CD4-positive, alpha-beta memory T cell (primary cell): ENCODE measurements at places on chromosomes 6 and 20. TPM values are rescaled to one million over a fixed set of nuclear protein-coding genes. Genes with fewer than 3 reads are reported as not detected.

DNA sequence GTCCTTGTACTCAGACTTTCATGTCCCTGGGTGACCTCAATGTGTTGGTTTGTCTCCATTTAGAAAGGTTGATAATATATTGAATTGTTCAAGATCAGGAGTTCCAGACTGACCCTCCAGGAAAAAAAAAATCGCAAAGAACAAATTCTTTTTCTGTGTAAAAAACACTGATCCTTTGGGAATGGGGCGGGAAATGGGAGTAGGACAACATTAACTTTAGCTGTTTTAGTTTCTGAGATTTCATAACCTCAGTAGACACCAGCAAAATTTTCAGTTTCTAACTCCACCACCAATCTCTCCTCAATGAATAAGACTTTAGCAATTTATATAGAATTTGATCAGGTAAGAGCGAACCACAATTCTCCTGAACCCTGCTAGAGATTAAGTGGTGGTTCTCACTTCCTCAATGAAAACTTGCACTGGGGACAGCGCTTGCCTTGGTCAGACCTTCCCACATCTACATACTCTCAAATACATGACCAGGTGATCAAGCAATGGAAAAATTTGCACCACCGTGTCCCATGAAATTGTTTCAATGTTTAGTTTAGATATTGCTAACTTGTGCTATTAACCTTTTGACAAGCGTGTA, 231.2 kb upstream of the PLN start:
- no peak overlapping the region for H3K4me3 ChIP-seq
- no peaks in the 10 kb centered on the region for H3K36me3 ChIP-seq
- no peak for DNase-seq
- H3K27me3 ChIP-seq = no peaks in the 10 kb centered on the region
- no peak overlapping the region for H3K27ac ChIP-seq
- no peaks in the 10 kb centered on the region for H3K4me1 ChIP-seq

- no peak overlapping the region for H3K27ac ChIP-seq
- H3K27me3 ChIP-seq = no peaks in the 10 kb centered on the region
- no peak for DNase-seq
- H3K4me3 ChIP-seq = no peak overlapping the region
- H3K36me3 ChIP-seq = no peaks in the 10 kb centered on the region
These were observed 78.3 kb downstream of the FOXO3 start for GRCh38 chr6:108638993-108639392.

DNA sequence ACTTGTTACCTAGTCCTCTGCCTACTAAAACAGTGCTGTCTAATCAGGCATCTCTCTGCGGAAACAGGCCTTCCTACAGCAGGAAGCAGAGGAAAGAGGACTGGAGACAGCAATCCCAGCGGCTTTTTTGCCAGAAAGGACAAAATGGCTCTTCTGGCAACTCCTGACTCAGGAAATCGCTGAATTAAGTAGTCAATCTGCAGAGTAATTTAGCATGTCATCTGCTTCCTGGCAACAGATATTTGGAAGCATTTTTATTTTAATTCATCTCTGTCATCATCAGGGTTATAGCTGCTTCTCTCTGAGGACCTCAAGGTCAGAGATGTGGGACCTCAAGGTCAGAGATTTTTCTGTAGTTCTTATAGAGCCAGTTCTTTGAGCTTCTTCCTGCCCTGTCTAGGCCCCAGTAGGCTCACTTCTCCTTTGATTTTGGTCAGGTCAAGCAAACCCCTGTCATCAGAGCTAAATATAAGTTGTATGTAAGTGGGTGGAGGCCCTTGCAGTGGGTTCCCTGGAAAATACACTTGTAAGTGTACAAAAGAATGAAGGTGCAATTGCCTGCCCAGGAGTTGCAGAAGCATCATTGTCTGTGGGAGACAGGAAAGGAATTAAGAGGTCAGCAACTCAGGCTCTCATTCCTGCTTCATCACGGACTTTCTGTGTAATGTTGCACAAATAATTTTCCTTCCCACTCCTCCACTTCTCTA, 229.4 kb downstream of the ALDH8A1 start:
- no peaks in the 10 kb centered on the region for H3K4me1 ChIP-seq
- no peak overlapping the region for H3K4me3 ChIP-seq
- H3K36me3 ChIP-seq = no peaks in the 10 kb centered on the region
- no peak overlapping the region for H3K27ac ChIP-seq
- H3K27me3 ChIP-seq = no peaks in the 10 kb centered on the region
- DNase-seq = no peak

Gene CTCFL
- not detected for total RNA-seq

- no peak for DNase-seq
- no peak overlapping the region for H3K4me3 ChIP-seq
- H3K27me3 ChIP-seq = no peaks in the 10 kb centered on the region
- H3K27ac ChIP-seq = no peak overlapping the region
These were observed 203.9 kb upstream of the RAB32 start for GRCh38 chr6:146339716-146340115.

Gene CST5
- total RNA-seq = not detected

DNA sequence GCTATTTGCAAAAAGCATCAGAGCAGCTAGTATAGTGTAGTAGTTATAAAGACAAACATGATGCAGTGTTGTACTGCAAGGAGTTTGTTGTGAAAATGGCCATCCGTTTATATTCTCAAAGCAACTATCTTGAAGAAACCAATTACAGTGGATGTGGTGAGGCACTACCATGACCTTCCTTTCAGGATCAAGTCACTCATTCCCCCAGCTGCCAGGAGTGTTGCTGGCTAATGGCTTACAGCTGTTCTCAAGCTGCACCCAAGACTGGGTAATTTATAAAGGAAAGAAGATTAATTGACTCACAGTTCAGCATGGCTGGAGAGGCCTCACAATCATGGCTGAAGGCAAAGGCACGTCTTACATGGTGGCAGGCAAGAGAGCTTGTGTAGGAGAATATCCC, 29.0 kb downstream of the ADGRF4 start:
- no peak overlapping the region for H3K4me3 ChIP-seq
- H3K27me3 ChIP-seq = no peaks in the 10 kb centered on the region
- H3K4me1 ChIP-seq = no peaks in the 10 kb centered on the region
- H3K27ac ChIP-seq = no peak overlapping the region

DNA sequence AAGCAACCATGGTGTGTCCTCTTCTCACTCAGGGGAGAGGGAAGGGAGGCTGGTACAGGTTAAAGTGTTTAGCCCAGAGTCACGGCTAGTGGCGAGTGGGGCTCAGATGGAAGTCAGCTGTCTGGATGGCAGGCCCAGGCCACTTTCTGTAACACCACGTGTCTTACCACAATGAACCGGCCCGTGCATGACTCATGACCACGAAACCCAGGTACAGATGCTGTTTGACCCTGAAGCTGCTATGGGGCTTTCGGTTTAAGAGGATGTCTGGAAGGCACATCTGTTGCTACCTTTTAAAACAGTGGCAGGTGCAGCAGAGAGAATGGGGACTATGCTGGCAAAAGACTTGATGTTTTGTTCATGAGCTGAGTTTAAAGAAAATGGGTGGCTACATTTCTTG, 36.5 kb upstream of the MPC1 start:
- DNase-seq = peak; percentile 82
- no peaks in the 10 kb centered on the region for H3K36me3 ChIP-seq
- peaks cover 74% of the 10 kb centered on the region for H3K4me1 ChIP-seq
- no peaks in the 10 kb centered on the region for H3K27me3 ChIP-seq
- H3K27ac ChIP-seq = peak overlapping the region; percentile 42

Gene ELOVL4
- total RNA-seq = 2.7 TPM

- H3K4me1 ChIP-seq = no peaks in the 10 kb centered on the region
- DNase-seq = no peak
- H3K27me3 ChIP-seq = no peaks in the 10 kb centered on the region
- H3K4me3 ChIP-seq = no peak overlapping the region
These were observed 96.6 kb upstream of the AKIRIN2 start for GRCh38 chr6:87798393-87799278.

DNA sequence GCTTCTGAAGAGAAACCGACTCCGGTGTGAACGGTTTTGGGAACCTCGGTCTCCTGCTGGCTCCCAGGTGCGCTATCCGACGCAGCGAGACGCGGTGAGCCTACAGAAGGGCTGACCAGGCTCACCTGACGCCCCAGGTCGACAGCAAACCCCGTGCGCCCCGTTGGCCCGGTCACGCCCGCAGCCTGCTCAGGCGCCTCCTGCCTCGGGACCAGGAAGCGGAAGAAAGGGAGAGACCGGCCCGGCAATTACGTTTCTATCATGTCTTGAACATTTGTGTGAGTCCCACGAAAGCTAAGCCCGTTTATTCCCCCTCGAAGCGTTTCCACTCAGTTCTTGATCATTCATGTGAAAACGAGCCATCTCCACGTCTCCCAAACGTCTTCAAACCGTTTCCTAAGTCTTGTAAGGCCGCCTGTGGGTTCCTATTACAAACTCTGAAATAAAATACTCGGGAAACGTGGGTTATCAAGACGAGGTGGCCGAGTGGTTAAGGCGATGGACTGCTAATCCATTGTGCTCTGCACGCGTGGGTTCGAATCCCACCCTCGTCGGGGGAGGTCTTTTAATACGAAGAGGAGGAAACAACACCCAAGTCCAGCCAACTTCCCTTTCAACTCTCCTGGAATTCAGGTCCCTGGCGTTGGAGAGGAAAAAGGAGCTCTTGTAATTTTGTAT, 150.5 kb upstream of the PRSS16 start:
- no peak overlapping the region for H3K4me3 ChIP-seq
- DNase-seq = no peak
- H3K27me3 ChIP-seq = peaks cover 33% of the 10 kb centered on the region
- no peaks in the 10 kb centered on the region for H3K36me3 ChIP-seq
- H3K4me1 ChIP-seq = peaks cover 16% of the 10 kb centered on the region

Gene OTOR
- not detected for total RNA-seq

GRCh38 chr6:52146851-52147445, 39.2 kb upstream of the IL17A start:
- no peak overlapping the region for H3K4me3 ChIP-seq
- no peaks in the 10 kb centered on the region for H3K36me3 ChIP-seq
- H3K27ac ChIP-seq = no peak overlapping the region
- H3K27me3 ChIP-seq = no peaks in the 10 kb centered on the region

- peaks cover 6% of the 10 kb centered on the region for H3K27me3 ChIP-seq
- H3K36me3 ChIP-seq = no peaks in the 10 kb centered on the region
- H3K27ac ChIP-seq = no peak within 1 kb of the TSS
These were observed at the start of gene SIRPA for GRCh38 chr20:1894951-1895673. SIRPA (plus strand) TSS chr20:1895407; CDS start chr20:1895448, 41 bp downstream.

- no peaks in the 10 kb centered on the region for H3K36me3 ChIP-seq
- no peak overlapping the region for H3K4me3 ChIP-seq
- peaks cover 3% of the 10 kb centered on the region for H3K27me3 ChIP-seq
- H3K4me1 ChIP-seq = no peaks in the 10 kb centered on the region
These were observed 225.5 kb downstream of the SOD2 start for GRCh38 chr6:159467473-159468041.

GRCh38 chr6:9532621-9533557, 882.0 kb downstream of the TFAP2A start:
- no peaks in the 10 kb centered on the region for H3K4me1 ChIP-seq
- no peak overlapping the region for H3K4me3 ChIP-seq
- no peak for DNase-seq
- H3K36me3 ChIP-seq = no peaks in the 10 kb centered on the region
- no peaks in the 10 kb centered on the region for H3K27me3 ChIP-seq

GRCh38 chr6:29603930-29604329, 19.0 kb downstream of the OR2H2 start:
- no peak overlapping the region for H3K4me3 ChIP-seq
- no peaks in the 10 kb centered on the region for H3K4me1 ChIP-seq
- H3K27me3 ChIP-seq = no peaks in the 10 kb centered on the region
- no peak for DNase-seq

DNA sequence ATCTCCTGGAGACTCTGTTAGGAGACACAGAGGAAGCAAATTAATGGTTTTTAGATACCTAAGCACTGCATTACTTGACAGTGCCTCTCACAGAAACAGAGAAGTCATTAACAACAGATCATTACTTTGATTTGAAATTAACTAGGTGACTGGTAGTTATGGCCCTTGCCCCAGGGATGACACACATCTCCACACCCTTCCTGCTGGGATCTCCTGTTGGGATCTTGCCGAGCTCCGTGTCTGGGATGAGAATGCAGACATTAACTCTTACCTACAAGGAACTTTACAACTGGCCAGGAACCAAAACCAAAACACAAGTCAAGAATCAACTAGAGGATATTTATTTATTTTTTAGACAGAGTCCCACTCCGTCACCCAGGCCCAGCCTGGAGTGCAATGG, 2.2 kb upstream of the PRELID3B start:
- no peaks in the 10 kb centered on the region for H3K27me3 ChIP-seq
- H3K36me3 ChIP-seq = no peaks in the 10 kb centered on the region
- H3K4me3 ChIP-seq = no peak overlapping the region
- H3K27ac ChIP-seq = no peak overlapping the region

GRCh38 chr6:155604991-155605390, 149.4 kb upstream of the NOX3 start:
- H3K36me3 ChIP-seq = no peaks in the 10 kb centered on the region
- H3K27me3 ChIP-seq = no peaks in the 10 kb centered on the region
- no peaks in the 10 kb centered on the region for H3K4me1 ChIP-seq
- H3K27ac ChIP-seq = no peak overlapping the region

DNA sequence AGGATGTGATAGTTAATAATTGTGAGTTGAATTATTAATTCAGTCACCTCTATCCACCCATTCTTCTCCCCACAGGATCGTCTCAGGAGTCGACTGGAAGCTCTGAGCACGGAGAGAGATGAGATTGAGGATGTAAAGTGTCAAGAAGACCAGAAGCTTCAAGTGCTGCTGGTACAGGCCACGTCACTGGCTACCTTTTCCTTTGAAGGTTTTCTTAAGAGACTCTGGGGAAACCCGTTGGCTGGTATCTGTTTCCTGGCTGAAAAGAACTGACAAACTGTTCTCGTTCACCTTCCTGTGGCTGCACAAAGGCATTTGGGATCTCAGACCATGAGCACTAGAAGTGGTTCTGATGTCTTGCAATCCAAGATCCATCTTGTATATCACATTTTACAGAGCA, 3.8 kb downstream of the TRIM15 start:
- no peaks in the 10 kb centered on the region for H3K36me3 ChIP-seq
- H3K4me1 ChIP-seq = peaks cover 12% of the 10 kb centered on the region
- no peak overlapping the region for H3K27ac ChIP-seq
- H3K27me3 ChIP-seq = peaks cover 5% of the 10 kb centered on the region

Gene LPIN3
- 0.17 TPM for total RNA-seq

DNA sequence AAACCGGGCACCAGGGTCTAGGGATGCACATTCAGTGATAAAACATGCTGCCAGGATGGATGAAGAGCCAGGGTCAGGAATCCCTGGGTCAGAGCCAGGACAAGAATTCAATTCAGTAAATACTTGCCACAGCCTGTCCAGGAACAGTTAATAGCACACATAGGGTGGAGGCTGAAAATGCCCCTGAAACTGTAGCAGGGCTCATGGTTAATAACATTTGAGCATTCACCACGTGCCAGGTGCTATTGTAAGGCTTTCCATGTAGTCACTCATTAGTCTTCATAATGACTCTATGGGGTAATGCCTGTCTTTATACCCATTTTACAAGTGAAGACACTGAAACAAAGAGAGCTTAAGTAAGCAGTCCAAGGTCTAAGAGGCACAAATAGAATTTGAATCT, 296.3 kb downstream of the LRFN2 start:
- no peak for DNase-seq
- H3K36me3 ChIP-seq = no peaks in the 10 kb centered on the region
- H3K4me1 ChIP-seq = no peaks in the 10 kb centered on the region
- no peak overlapping the region for H3K27ac ChIP-seq

Gene NFYA
- total RNA-seq = 56.9 TPM

GRCh38 chr20:10798811-10799210, 125.0 kb upstream of the JAG1 start:
- no peaks in the 10 kb centered on the region for H3K27me3 ChIP-seq
- H3K4me3 ChIP-seq = no peak overlapping the region
- no peaks in the 10 kb centered on the region for H3K4me1 ChIP-seq

GRCh38 chr6:4155848-4156466, 20.6 kb upstream of the ECI2 start:
- DNase-seq = peak; percentile 81
- H3K4me1 ChIP-seq = no peaks in the 10 kb centered on the region
- no peak overlapping the region for H3K27ac ChIP-seq
- no peaks in the 10 kb centered on the region for H3K27me3 ChIP-seq

GRCh38 chr6:112231164-112231563, 23.2 kb downstream of the LAMA4 start:
- no peaks in the 10 kb centered on the region for H3K36me3 ChIP-seq
- DNase-seq = no peak
- H3K27me3 ChIP-seq = no peaks in the 10 kb centered on the region
- no peaks in the 10 kb centered on the region for H3K4me1 ChIP-seq
- no peak overlapping the region for H3K4me3 ChIP-seq
